Myocyte (in vitro differentiated cells): ENCODE measurements at places on chromosomes 1 and 21.

DNA sequence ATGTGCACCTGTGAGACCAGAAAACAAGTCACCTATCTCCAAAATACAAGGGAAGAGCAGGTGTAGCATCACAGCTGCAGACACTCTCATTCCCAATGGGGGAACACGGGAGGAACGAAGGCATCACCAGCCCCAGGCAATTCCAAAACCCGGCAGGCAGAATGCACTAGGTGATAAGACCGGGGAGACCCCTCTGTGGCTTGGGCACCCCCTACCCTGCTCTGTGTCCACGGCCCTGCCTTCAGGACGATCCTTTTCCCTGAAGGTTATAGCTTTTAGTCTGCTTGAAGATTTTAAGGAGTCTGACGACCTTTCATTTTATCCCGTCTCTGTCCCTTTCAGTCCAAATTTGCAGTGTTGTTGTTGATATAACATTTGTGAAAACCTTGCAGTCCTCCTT is 19.2 kb downstream of the TRPM2 start:
- no peak for DNase-seq

- DNase-seq: peak; percentile 96
These were observed 15.4 kb downstream of the LMNA start for GRCh38 chr1:156129687-156130577.

GRCh38 chr1:112770724-112771123 is 55.6 kb upstream of the PPM1J start:
- DNase-seq: no peak

DNA sequence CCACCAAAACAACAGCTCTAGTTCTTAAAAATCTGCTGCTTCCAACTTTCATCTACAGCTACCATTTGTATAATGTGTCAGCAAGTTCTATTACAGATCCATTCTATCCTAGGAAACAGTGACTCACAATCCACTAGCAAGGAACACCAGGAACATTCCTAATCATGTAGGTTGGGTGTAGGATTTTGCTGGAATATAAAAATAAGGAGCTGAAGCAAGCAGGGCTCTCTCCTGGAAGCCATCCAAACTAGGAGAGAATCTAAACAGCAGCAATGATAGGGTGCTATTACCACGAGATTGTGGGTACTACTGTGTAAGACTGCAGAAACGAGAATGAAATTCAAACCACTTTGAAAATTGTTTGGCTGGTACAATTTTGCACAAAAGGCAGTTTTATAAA is 135.0 kb downstream of the PTPN14 start:
- DNase-seq: peak; percentile 46

- DNase-seq: no peak
These were observed 18.0 kb downstream of the WDR4 start for GRCh38 chr21:42861311-42861847.
